ENCODE measurements at places on chromosomes 13 and 19.

DNA sequence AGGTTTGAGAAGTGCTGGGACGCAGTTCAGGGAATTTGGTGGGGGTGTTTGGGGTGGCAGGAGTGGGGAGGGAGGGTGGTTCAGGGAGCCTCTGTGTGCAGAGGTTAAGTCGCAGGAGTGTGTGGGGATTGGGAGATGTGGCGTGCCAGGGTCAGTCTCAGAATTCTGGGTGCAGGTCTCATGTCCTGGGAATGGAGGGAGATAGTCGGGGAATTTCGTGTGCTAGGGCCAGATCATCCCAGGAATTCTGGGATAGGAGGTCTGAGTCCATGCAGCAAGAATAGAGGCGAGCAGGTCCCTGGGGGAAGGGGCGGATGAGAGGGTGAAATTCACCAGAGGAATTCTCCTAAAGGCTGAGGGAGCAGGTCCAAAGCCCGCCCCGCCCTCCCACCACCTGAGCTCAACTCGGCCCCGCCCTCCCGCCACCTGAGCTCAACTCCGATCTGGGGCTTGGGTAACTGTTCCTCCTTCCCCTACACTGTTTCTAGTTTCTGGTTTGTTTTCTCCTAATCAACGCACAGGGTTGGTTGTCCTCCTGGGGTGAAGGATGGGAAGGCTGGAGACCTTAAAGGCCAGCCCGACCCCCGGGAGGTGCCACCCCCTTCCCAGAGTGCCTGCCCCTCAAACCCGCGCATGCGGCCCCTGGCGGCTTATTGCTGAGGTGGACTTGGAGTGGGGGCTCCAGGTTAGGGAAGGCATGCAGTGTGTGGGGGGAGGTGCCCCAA is 15.2 kb downstream of the KCNC3 start:
- DNase-seq, result no peak

DNA sequence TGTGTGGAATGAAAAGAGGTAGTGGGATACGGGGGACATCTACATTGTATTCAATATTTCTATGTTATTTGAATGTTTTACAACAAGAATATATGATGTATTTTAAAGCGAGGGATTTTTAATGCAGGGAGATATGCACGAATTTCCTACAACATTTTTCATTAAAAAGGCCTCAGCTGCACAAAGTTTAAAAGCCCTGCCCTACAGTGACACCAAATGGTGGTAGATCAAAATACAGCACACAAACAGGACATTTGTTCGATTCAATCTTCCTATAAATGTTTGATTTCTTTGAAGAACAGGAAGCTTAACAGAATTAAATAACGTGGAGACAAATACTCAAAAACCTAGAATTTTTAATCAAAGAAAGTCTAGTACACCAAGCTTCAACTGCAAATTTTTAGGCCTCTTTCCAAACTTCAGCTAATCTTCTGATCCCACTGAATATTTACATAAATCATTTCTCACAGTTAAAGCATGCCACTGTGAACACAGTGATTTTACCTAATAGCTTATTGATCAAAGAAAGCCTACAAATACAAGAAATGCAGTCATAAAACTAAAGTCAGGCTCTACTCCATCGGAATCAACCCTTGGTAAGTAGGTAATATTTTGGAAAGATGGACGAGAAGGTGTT is 257.2 kb downstream of the DIAPH3 start:
- DNase-seq, result no peak

GRCh38 chr19:49210108-49210900 is 52.7 kb downstream of the TRPM4 start:
- DNase-seq, result no peak

DNA sequence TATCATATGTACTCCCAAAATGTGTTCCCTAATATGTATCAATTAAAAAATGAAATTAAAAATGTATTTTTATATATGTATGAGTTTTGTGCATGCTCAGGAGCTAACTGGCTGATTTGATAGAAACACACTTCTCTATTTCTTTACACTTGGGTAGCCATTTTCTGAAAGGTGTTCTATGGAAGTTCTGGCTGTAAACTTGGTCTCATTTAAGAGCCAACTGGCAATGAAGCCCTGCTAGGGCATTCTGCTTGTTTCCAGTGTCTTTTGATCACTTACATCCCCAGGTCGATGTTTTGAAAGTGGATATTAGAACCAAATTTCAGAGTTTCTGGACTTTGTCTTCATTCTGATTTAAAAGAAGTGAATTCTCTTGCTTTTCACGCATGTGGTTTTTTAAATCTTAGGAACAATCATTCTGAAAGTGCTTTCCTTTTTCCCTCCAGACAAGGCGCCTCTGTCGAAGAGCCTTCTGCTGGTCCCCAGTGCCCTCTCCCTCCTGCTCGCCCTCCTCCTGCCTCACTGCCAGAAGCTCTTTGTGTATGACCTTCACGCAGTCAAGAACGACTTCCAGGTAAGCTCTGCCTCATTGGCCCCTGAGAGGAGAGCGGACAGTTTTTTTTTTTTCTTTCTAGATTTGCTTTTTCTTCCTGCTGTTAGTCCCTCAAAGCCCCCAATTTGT is 20.1 kb downstream of the GPR18 start:
- no peak for DNase-seq

DNA sequence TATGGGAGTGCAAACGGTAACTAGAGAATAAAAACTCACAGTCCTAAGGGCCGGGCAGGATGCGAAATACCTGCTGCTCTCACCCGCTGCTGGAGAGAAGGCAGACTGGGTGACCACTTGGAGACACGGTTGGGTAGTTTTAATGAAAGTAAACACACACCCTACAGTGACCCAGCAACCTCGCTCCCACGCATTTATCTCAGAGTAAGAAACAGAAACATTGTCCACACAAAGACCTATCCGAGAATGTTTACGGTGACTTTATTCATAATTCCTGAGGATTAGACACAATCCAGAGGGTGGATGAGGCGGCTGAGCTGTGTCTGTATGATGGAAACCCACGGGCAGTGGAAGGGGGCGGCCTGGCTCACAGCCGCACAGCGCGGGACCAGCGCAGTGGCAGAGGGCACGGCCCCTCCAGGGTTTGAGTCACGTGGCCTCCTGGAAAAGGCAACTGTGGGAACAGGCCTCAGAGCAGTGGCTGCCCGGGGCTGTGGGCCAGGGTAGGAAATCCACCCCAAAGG is 73.5 kb upstream of the C13orf46 start:
- DNase-seq, result no peak

GRCh38 chr13:110618780-110619179 is 3.4 kb downstream of the NAXD start:
- DNase-seq, result no peak

All from T1000 (cell line).